Activated CD8-positive, alpha-beta memory T cell treated with anti-CD3 and anti-CD28 coated beads, Interleukin-2, amount 50 U/mL, for 48 hours (primary cell): ENCODE measurements at places on chromosomes 12 and 14.

GRCh38 chr14:37597538-37597913 lies 2.1 kb downstream of the TTC6 start:
- DNase-seq: no peak

DNA sequence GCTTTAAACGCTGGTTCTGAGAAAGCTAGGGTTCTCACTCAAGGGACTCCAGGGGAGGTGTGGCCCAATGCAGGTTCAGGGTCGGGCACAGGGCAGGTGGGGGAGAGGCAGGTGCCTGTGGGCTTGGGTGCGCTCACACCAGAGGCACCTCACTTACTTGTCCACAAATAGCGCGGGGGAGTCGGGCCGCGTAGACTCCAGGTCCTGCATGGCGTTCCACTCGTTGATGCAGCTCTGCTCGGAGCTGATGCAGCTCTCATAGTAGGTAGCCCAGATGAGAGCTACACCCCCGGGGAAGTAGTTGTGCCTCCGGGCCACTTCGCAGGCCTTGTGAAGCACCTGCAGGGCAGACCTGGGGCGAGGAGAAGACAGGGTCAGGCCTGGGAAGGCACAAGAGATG lies 49.9 kb downstream of the SSH1 start:
- DNase-seq: no peak

GRCh38 chr14:89566180-89566579 lies 149.1 kb upstream of the FOXN3 start:
- no peak for DNase-seq

GRCh38 chr12:16586350-16587109 lies 19.4 kb downstream of the LMO3 start:
- DNase-seq: no peak

DNA sequence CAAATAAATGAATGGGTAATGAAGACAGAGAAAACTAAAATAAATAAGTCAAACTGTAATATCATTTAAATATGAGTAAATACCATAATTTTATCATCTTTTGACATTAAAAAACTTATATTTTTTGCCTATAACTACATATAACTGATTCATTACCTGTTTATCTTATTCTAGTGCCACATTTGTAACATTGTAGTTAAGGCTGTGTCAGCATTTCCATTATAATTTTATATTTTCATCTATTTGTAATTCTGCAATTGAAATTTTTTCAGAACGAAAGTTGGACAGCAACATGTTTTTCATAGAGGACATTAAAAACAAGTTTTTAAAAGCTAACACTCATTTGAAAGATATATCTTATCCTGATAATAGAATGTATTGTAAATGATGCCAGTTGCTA lies 1286.5 kb downstream of the LRFN5 start:
- DNase-seq: no peak

- no peak for DNase-seq
These were observed 175.5 kb downstream of the PTPRO start for GRCh38 chr12:15497671-15498292.

- peak; percentile 68 for DNase-seq
These were observed 3.6 kb upstream of the DNAJC22 start for GRCh38 chr12:49342914-49343731.

- DNase-seq: no peak
These were observed 2.3 kb upstream of the NEUROD4 start for GRCh38 chr12:55017416-55017925.

GRCh38 chr14:21913759-21914158 lies 240.1 kb upstream of the OR4E1 start:
- peak; percentile 72 for DNase-seq

GRCh38 chr14:75201087-75201486 lies 24.7 kb upstream of the TMED10 start:
- DNase-seq: no peak

DNA sequence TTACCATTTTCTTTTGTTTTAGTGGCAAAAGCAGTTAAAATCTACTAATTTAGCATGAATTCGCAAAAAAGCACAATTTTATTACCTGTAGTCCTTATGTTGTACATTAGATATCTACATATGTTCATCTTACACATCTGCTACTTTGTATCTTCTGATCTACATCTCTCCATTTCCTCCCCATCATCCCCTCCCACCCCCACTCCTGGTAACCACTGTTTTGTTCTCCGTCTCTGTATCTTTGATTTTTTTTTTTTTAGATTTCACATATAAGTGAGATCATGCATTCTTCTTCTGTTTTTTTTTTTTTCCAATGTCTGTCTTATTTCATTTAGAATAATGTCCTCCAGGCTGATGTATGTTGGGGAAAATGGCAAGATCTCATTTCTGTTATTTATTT lies 922.7 kb downstream of the VRK1 start:
- DNase-seq: no peak

- no peak for DNase-seq
These were observed 113.7 kb upstream of the RTL1 start for GRCh38 chr14:101017209-101017608.

DNA sequence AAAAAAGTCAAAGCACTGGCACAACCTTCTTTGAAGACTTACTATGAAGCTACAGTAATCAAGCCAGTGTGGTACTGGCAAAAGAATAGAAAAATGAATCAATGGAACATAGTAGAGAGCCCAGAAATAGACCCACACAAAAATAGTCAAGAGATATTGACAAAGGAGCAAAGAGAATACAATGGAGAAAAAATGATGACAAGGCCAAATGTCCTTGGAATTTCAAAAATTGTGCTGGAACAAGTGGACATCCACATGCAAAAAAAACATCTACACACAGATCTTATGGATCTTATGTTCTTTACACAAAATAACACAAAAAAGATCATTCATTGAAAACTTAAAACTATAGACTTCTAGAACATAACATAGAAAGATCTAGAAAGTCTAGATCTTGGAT lies 1379.7 kb upstream of the SEL1L start:
- no peak for DNase-seq

- no peak for DNase-seq
These were observed 64.4 kb upstream of the BTG1 start for GRCh38 chr12:92210071-92210470.

- peak; percentile 80 for DNase-seq
These were observed 486 bp upstream of the AKT1 start for GRCh38 chr14:104795781-104796686.

DNA sequence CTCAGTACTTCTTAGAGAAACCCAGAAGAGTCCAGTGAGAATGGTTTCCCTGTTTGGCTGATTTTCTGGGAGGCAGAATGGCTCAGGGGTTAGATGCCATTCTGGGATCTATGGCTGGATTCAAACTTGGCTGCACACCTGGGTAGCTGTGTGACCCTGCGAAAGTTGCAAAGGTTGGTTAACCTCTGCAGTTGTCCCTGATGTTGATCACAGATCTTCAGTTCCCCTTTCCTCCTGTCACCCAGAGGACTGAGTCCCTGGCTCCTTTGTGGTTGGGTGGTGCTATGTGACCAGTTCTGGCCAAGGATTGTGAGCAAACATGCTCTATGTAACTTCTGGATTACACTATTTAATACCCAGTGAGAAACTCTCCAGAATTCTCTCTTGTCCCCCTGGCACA lies 418.0 kb downstream of the RGS6 start:
- no peak for DNase-seq

DNA sequence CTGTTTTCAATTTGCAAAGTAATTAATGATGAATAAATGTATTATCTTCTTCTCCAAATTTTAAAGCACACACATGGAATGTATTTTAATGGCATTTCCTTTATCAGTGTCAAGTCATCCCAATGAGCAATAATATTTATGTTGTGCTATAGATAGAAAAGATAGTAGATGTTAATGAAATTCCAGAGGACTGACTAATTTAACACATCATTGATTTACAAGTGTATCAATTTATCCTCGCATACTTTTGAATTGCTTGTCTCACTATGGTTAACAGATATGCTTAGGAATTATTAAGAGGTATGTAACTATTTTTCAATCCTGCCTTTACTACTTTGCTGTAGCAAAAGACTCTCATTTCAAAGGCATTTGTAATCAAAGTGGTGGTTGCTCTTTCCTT lies 842.9 kb downstream of the SLC6A15 start:
- DNase-seq: no peak

- no peak for DNase-seq
These were observed 19.2 kb upstream of the MLXIP start for GRCh38 chr12:122059203-122059960.

GRCh38 chr12:94593822-94594442 lies 56.4 kb downstream of the TMCC3 start:
- no peak for DNase-seq

GRCh38 chr14:43243168-43243567 lies 1263.9 kb downstream of the FSCB start:
- DNase-seq: no peak

GRCh38 chr14:78083837-78084236 lies 86.3 kb upstream of the NRXN3 start:
- no peak for DNase-seq

- DNase-seq: no peak
These were observed 32.8 kb upstream of the BATF start for GRCh38 chr14:75489480-75489837.

DNA sequence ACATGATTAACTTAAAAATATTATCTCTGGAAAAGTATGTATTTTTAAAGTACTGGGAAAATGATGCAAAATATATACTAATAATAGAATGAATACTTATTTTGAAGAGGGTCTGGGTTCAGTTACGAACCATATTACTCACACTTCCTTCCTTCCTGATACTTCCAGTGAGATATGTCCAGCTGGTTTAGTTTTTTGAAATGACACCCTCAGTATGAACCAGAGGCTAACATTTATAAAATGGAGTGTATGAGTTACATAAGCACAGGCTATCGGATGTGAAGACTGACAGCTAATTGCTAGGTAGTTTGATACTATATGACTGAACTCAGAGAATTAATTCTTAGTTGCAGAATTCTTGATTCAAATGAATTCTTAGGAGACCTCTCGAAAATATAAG lies 122.9 kb downstream of the OTOGL start:
- no peak for DNase-seq

- no peak for DNase-seq
These were observed 65.9 kb downstream of the RNFT2 start for GRCh38 chr12:116804051-116804450.

GRCh38 chr14:100893760-100894159 lies 9.8 kb downstream of the RTL1 start:
- DNase-seq: no peak

DNA sequence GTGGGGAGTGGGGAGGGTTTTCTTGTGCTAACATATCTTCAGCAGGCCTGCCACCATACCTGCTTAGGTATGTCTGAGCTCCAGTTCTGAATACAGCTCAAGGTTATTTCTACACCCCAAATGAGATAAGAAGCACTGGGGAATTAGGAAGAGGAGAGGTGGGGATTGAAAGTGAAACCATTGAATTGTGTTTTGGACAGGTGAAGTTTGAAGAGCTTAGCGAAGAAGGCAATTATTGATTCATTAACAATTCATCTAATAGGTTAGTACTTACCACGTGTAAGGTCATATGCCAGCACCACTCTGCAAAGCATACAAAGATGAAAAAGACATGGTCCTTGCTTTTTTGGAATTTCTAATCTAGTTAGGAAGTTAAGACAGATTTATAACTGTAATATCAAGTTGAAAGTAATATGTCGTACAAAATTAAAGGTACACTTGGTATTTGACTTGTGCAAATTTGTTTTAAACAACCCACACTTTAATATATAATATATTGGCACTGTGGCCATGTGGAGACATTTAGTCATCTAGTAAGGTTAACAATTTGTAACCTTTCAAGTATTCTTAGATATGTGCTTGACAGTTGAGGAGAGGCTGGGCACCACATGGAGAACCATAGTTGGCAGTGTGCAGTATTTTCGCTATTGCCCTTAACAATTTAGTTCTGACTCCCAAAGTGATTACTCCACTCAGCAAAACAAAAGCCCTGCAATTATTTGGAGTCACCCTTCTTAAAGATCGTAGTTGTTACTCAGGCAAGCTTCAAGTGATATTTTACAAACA lies 3.6 kb downstream of the SMCO3 start:
- no peak for DNase-seq

DNA sequence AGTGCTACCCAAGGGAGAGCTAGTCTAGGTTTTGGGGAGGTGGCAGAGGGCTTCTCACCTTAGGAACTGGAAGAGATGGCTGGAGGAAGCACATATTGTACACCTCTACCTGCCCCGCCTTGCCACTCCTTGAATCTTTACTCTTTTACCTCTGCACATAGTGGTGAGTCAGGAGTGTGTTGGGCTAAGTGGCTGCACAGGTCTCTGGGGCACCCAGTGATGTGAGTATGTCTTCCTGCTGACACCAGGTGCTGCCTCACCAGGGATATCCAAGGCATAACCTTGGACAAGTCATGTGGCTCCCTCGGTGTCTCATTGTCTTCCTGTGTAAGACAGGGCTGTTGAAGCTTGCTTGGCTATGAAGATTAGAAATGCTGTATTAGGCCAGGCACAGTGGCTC lies 19.8 kb upstream of the CABP1 start:
- DNase-seq: no peak

DNA sequence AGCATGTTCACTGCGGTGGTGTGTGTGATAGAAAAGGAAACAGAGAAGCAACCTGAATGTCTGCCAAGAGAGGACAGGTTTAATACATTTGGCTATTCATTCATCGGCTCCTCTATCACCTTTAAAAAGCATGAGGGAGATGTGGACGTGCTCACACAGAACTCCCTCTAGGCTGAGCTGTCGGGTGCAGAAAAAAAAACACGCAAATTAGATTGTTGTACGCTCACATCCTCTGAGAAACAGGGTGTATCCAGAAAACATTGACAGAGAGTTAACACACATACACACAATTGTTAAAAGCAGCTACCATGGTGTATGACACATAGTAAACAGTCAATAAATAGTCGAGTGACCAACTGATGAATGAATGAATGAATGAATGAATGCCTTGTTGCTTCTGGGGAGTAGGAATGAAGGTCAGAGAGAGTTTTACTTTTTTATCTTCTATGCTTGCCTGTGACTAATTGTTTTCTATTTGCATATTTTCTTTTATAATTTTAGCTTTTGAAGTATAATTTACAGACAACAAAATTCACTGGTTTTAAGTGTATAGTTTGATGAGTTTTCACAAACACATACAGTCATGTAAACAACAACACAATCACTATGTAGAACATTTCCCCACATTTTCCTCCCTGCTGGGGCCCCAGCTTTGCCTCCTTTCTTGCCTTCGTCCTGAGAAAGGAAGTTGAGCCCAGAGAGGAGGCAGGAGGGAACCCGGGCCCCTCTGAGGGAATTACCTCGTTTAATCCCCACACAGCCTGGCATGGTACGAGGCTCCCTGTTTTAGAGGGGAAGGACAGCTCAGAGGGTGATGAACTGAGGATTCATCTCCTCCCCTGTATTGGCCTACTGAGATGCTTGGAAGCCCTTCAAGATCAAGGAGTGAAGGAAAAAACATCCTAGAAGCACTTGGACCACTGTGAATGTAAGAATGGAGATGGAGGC lies 19.7 kb upstream of the FAM222A start:
- no peak for DNase-seq

- no peak for DNase-seq
These were observed 3.3 kb upstream of the FAM222A start for GRCh38 chr12:109710205-109710746.

- DNase-seq: no peak
These were observed 59.2 kb downstream of the PPFIBP1 start for GRCh38 chr12:27583057-27583797.

DNA sequence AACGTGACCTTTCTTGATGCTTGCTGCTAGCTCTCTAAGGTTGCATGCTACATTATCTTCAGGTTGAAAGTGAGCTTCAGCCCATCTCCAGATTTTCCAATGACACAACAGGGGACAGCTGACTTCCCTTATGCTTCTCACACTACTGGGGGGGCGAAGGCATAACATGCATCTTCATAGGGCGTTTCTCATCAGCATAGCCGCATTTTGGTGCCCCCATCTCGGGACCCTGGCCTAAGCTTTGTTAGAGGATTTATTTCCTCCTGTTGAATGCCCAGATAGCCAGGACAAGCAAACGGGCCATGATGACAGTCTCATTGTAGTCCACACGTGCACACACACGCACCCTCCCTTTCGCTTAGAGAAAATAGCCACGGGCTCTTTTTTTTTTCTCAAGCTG lies 30.7 kb downstream of the SSPN start:
- no peak for DNase-seq
